ENCODE measurements at places on chromosomes 7 and 10.

DNA sequence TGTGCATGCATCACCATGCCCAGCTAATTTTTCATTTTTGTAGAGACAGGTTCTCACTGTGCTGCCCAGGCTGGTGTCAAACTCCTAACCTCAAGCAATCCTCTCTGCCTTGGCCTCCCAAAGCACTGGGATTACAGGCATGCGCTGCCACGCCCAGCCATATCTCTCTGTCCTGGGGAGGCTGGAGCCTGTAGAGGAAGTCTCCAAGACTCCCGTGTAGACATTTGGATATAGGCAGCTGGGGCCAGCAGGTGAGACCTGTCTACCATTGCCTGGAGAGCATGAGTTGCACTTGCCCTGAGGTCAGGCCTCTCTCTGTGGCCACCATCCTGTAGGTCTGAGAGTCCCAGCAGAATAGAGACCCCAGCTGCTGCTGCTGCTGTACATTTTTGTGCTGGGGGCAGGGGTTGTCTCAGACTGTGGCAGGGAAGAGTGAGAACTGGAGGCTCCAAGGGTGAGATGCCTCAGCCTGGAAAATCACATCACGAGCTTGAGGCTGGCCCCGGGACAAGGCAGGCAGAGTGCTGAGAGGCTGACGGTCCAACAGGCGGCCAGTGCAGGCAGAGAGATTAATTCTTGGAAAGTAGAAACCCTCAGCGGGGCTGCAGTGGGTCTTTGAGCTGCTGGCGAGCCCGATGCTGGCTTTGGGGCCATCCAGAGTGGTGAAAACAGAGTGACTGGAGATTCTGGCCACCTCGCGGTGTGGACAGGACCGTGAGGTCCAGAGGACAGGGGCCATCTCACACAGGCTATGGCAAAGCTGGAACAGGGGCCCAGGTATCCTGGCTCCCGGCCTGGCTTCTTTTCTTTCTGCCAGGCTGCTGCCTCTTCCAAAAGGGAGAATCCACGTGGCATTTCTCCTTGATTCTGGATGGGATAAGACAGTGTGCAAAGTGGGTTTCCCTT, 60.9 kb downstream of the TMEM270 start:
- no peak for DNase-seq

DNA sequence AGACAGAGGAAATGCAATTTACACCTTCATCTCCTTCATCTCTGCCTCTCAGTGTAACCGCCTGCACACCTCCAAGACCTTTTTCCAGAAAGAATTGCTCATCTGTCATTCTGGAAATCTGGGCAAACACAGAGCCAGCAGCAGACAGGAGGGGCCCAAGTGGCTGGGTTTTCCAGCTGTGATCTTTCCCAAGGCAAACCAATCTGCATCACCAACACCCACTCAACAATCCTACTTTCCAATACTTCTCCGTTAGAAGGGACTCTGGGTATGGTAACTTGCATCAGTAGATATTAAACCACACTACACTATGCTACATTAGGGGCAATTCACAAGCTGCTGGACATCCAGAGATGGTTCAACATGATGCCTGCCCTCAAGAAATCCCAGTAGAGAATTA, 781.8 kb upstream of the AUTS2 start:
- DNase-seq, result no peak

DNA sequence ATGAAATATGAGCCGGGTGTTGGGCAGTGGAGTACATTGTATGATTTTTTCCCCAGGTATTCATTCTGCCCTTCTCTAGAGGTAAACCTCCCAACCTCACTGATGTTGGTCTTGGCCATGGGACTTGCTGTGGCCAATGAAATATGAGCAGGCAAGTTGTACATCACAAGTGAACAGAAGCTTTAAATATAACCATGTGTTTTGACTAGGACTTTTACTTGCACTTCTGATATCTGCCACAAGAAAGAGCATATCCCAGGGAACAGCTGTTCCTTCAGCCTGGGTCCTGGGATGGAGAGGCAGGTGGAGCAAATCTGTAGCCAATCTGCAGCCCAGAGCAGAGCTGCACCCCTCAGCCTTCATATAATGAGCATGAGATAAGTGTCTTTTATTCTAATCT, 109.8 kb upstream of the PALS2 start:
- no peak for DNase-seq

GRCh38 chr7:114574384-114574783, 159.8 kb downstream of the FOXP2 start:
- no peak for DNase-seq

DNA sequence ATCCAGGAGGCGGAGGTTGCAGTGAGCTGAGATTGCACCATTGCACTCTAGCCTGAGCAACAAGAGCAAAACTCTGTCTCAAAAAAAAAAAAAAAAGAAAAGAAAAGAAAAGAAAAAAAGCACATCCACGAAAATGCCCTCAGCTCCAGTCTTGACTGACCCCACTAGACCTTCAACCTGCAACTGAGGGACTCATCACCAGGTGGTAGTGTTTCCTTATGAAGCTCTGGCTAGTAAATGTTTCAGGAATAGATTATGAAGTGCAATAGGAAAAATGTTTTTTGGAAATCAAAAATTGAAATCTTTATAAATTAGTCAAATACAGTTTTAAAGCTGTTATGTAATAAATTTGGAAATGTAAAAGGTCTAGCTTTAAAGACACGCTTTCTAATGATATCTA, 22.4 kb downstream of the TLL2 start:
- no peak for DNase-seq

GRCh38 chr10:108465871-108466641, 1301.5 kb upstream of the SORCS1 start:
- no peak for DNase-seq

DNA sequence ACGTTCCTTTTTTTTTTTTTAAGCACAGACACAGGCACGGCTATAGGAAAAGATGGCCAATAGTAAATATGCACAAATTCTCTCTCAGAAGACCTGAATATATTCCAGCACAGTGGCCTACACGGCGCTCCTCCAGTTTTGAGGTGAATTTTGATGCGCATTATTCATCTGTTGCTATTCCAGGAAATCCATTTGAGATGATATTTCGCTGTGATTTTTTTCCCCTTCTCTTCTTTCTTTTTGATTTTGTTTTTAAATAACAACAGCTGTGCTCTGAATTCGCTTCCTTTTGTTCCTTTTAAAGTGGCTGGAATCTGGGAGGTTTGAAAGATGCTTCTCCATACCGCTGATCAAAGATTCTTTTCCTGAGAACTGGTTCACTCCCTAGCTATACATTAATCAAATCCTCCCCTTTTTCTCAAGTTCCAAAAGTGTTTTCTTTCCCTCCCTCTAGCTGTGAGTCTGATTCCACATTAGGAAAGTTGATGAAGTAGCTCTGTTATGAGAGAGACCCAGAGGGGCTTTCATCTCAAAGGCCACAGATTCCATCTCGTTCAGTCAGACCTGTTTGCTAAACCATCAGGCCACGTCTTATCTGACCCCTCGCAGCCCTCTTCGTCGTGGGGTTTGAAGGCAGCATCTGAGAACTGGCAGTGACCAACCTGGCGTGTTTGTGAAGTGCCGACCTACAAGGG, 602.7 kb upstream of the NRP1 start:
- DNase-seq, result no peak

- DNase-seq, result no peak
Measured at GRCh38 chr7:6646465-6646864, 9.3 kb downstream of the ZNF316 start.

- no peak for DNase-seq
Measured at GRCh38 chr7:55209366-55209765, 155.8 kb upstream of the LANCL2 start.

DNA sequence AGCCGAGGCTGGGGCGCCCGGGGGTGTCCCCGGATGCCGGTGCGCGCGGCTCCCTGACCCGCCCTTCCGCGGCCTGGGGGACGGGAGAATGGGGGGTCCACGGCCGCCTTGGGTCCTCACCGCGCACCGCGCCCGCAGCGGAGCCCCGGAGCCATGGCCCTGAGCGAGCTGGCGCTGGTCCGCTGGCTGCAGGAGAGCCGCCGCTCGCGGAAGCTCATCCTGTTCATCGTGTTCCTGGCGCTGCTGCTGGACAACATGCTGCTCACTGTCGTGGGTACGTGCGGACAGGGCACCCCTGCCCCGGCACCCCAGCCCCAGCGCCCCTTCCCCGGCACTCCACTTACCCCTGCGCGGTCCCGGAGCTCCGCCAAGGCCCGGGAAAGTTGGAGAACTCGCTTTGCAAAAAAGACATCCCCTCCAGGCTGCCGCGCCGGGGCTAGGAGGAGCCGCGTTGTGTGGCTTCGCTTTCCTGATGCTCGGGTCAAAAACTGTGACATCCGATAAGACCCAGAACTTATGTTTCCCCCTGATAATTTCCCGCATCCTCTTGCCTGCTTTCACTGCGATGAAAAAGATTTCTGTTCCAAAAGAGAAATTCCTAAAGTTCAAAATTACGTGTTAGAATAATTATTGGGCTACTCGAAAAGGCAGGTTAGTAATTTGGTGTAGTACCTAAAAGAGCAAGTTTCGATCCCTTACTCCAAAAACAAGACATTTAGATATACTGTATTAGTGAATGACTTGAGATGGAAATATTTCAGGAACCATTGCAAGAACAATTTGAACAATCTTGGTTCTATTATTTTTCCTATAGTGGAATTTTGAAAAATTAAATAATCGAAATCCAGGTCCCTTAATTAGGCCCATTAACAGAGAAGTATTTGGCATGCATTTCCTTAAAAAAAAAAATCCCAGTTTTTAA, 888 bp downstream of the SLC18A2 start:
- DNase-seq, result no peak

- DNase-seq, result no peak
Measured at GRCh38 chr10:88913788-88914187, 33.7 kb downstream of the STAMBPL1 start.

DNA sequence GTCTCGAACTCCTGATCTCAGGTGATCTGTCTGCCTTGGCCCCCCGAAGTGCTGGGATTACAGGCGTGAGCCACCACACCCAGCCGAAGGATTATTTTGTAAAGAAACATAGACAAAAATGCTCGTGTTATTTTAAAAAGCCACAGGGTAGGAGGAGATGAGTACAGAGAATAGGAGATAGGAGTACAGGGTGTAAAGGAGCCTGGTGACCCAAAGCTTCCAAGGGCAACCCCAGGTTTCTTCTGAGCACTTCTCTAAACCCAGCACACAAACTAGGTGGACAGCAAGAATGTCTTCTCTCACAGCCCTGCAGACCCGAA, 54.7 kb downstream of the ZNF467 start:
- no peak for DNase-seq

DNA sequence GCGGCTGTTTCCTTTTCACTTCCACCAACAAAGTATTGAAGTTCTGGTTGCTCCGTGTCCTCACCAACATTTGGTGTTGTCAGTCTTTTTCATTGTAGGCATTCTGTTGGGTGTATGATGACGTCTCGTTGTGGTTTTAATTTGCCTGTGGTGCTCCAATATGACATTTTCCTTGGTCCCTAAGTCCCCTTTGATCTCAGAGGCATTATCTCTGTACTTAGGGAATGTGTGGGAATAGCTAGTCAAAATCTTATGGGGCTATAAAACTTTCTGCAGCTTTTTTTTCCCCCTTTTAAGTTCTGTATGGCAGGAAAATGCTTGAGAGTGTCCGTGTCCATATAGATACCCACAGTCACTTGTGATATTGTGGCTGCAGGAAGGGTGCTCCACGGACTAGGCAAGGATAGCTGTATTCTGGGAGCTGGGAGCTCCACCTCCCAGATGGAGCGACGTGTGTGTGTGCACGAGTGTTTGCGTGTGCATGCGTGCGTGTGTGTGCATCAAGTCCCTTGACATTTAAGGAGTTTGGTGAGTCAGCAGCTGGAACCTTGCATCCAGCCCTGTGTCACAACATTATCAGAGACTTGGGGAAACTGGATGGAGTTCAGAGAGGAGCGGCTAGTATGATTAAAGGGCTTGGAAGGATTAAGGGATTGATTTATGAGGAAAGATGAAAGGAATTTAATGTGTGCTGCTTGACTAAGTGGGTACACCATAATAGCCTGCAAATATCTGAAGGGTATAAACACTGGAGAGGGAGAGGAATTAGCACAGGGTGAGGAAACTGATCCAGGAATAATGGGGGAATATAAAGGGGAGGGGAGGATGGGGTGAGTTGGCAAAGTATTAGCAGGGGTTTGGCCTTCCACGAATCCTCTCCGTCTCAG, 66.8 kb downstream of the LRMDA start:
- DNase-seq, result no peak

GRCh38 chr10:120988751-120989150, 137.6 kb downstream of the WDR11 start:
- no peak for DNase-seq

DNA sequence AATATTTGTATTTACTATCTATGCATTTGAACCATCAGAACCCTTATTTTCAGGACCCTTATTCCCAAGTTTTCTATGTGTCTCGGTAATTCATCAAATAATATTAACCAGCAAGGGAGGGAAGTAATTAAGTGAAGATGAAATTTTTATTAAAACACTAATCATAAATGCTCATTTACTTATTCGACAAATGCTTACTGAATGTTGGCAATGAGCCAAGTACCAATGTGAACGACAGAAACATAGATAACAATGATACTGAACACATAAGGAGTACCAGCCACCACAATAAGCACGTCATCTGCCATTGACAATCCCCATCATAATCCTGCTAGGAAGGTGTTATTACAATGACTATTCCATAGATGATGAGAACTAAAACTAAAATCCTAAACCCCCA, 45.5 kb downstream of the GRM8 start:
- DNase-seq, result no peak

DNA sequence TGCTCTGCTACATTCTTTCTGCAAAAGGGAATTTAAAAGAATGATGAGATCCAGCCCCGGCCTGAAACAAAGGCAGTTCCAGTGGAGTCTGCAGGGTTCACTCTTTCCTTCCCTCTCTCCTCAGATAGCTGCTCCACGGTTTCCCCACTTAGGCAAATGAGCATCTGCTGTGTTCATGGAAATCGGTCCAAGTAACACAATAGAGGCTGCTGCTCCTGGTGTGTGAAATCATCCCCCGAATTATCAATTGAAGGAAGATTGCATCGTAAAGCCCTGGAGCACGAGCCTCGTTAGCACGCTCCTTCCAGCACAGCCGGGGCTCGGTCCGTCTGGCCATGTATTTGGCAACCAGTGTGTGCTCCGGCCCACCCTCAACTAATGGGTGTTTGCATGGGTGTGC, 108.3 kb upstream of the DPP6 start:
- no peak for DNase-seq

DNA sequence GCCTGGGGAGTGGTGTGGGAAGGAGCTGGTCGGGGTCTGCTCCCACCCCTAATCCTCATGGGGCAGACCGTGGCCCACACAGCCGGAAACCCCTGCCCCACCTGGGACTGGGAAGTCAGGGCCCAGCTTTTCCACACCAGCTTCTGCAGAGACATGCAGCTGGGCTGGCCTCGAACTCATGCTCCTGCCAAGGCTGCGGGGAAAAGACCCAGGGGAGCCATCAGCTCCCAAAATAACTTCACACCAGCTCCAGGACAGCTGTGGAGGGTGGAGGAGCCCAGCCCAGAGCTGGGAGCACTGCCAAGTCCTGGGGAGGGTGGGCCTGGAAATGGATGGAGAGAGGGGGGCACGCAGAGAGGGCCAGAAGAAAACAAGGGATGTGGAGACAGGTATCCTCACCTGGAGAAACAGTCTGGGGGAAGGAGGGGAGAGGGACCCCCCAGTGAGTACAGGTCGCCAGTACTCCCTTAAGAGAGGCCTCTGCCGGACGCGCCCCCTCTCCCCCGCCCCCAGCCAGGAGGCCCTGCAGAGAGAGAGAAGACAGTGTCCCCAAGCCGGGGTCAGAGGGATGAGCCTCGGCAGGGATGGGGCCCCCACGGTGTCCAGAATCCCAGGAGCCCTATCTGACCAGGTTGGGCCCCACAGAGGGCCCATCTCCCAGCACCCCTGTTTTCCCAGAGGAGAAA, 11.5 kb upstream of the GRIFIN start:
- no peak for DNase-seq

GRCh38 chr7:142445019-142445686, 187.3 kb upstream of the PRSS58 start:
- no peak for DNase-seq

GRCh38 chr7:46694058-46694457, 773.0 kb upstream of the IGFBP3 start:
- DNase-seq, result no peak

Data from activated CD4-positive, alpha-beta T cell treated with anti-CD3 and anti-CD28 coated beads, Interleukin-2, amount 50 U/mL, for 16 hours (primary cell).